Esophagus (tissue), 2 donors: ENCODE measurements at places on chromosomes 12 and 14. TPM values are rescaled to one million over a fixed set of nuclear protein-coding genes. Genes with fewer than 3 reads are reported as not detected.

CLEC7A gene
- 4.6 TPM for polyA plus RNA-seq

GNB3 gene
- polyA plus RNA-seq = 1.3 TPM

C12orf50 gene
- polyA plus RNA-seq = not detected

AICDA gene
- not detected for polyA plus RNA-seq

DLK1 gene
- polyA plus RNA-seq = not detected

TOMM20L gene
- polyA plus RNA-seq = not detected
